Caco-2 (cell line): ENCODE measurements at places on chromosomes 2 and 18.

DNA sequence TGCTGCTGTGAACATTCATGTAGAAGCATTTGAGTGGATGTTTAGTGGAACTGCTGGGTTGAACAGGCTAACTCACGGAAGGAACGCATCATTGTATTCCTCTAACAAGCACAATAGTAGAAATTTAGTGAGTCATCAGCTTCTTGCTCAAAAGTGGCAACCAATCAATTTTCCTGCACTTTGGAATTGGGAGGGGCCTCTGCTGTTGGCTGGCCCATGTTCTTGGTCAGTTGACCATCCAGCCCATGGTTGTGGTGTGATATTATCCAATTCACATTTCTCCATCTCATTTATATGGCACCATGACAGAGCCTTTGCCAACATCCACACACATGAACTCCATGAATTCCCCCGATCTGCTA lies 95.0 kb downstream of the TNFRSF11A start:
- DNase-seq, result no peak

- DNase-seq, result no peak
Observed at GRCh38 chr2:43080571-43081021, 145.8 kb downstream of the ZFP36L2 start.

- no peak for DNase-seq
Observed at GRCh38 chr18:76604935-76605240, 109.8 kb upstream of the ZNF516 start.

DNA sequence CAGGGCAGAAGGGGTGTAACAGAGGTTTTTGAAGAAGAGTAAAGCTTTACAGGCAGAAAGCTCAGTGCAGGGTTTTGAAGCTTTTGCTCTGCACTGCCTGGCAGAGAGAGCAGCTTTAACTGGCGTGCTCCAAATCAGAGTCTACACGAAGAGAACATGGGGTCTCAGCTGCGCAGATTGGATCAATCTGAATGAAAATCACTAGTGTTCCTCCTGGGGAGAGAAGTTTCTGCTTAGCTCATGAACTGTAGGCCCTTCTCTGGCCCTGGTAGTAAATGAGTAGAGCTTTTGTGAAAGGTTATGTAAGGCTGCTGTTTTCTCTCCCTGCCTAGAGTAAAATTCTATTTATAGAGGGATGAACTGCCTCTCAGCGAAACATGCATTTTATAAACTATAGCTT lies 13.6 kb downstream of the DCC start:
- no peak for DNase-seq
